ENCODE measurements at places on chromosomes 12 and 14.

DNA sequence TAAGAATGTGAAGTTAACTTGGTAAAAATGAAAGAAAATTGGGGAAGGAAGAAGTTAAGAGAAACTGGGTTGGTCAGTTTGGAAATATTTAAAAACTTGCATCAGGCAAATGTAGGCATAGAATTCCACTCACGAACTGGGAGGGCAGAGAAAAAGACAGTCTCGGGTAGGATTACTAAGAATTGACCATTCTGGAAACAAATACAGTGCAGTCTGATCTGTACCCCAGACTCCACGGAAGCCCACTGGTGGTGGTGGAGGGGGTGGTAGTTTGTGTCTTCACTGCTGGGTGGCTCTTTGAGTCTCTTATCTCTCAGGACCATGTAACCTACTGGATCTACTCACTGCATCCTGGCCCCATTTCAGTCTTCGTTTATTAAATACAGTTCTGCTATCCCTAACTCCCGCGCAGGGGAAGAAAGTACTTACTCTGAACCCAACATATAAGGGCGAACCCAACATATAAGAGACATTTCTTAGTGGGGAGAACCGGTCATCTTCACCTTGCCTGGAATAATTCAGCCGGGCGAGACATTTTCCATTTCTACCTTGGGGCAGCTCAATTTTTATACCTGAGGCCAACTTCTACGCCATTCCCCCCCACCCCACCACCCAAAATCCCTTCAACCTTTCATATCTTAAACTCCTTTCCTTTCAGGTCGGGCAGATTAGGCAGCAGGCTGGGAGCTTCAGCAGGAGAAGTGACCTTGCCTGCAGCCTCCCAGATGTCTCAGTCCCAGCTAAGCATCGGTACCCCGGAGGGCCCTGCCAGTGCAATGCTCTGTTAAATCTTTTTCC is 1.7 kb downstream of the SLC2A3 start:
- no peak for DNase-seq

DNA sequence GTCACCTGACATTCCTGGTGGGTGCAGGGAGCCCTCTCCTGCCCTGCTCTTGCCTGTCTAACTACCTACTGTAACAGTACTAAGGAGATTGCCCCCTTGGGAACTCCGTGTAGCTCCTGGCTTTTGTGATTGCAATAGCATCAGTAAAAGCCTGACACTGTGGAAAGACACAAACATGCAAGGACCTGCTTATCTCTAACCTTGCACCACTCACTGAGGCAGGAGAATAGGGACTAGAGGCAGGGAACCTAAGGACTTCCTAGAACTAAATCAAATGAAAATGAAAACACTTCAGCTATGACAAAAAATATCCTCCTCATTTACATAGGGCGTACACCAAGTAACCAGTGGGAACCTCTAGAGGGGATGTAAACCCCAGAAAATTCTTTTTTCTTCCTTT is 28.5 kb downstream of the TUBA1A start:
- DNase-seq, result no peak

- no peak for DNase-seq
These were observed 433.9 kb downstream of the PCNX1 start for GRCh38 chr14:71341156-71341555.

DNA sequence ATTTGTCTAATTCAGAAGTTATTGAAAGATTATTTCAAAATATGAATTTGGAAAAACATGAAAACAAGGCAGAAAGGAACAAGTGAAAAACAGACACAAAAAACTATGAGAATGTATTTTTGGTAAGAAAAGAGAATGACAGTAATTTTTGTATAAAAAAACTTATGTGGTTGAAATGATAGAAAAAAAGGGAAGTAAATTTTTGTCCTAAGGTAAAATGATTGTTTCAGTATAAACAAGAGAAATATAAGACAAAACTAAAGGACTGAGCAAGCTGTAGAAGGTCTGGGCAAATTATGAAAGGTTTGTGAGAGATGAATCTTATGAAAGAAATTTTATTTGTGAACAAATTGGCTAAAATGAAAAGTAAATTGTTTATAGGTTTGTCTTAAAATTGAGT is 44.6 kb downstream of the CEP83 start:
- DNase-seq, result no peak

Measured in tibial nerve (tissue), 4 donors.